Naive thymus-derived CD4-positive, alpha-beta T cell (primary cell): ENCODE measurements at places on chromosomes 11 and 22.

DNA sequence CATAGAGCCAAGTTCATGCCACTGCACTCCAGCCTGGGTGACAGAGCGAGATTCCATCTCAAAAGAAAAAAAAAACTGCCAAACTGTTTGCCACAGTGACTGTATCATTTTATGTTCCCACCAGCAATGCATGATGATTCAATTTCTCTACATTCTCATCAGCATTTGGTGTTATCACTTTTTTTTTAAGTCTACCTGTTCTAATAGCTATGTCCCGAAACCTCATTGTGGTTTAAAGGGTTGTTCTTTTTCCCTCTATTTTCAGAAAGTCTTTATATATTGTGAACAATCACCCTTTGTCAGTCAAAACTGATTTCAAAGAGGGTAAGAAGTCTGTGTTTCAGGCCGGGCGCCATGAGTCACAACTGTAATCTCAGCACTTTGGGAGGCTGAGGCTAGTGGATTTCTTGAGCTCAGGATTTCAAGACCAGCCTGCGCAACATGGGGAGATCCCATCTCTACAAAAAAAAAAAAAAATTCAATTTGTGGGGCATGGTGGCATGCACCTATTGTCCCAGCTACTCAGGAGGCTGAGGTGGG lies 14.8 kb upstream of the FAM168A start:
- no peaks in the 10 kb centered on the region for H3K4me1 ChIP-seq
- H3K27ac ChIP-seq: no peak overlapping the region
- no peak overlapping the region for H3K4me3 ChIP-seq
- no peaks in the 10 kb centered on the region for H3K36me3 ChIP-seq

DNA sequence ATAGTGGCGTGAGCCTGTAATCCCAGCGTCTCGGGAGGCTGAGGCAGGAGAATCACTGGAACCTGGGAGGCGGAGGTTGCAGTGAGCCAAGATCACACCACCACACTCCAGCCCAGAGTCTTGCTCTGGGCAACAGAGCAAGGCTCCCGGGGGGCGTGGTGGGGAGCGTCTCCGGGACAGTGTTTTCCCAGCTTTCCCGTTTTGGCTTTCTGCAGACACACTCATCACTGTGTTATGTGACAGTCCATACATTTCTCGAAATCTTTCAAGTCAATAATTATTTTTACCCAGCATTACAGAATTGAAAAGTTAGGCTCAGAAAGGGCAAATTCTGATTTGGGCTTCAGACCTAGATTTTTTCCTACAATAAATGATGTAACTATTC lies 31.7 kb downstream of the NEAT1 start:
- DNase-seq: no peak
- peak overlapping the region; percentile 89 for H3K4me3 ChIP-seq
- H3K27ac ChIP-seq: peak overlapping the region; percentile 70
- peaks cover 5% of the 10 kb centered on the region for H3K4me1 ChIP-seq
- H3K27me3 ChIP-seq: no peaks in the 10 kb centered on the region

DNA sequence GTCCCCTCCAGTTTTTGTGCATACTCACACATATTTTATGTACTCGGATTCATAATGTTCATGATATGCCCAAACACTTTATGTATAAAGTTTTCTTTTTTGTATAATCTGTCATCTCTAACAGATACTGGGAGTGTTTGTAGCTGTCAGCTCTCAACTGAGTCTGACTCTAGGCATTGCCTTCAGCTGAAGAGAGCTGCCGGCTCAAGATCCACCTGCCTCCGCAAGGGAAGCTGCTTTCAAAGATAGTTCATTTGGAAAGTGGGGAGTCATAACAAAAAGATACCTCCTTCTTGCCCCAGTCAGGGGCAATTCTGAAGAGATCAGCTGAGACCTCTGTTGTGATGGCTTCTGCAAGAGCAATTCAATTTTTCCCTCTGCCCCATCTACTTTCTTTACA lies 58.9 kb downstream of the GUCY1A2 start:
- no peaks in the 10 kb centered on the region for H3K27me3 ChIP-seq
- H3K4me3 ChIP-seq: no peak overlapping the region
- no peak for DNase-seq
- H3K27ac ChIP-seq: no peak overlapping the region

GRCh38 chr11:1825039-1825740 lies 9.6 kb upstream of the SYT8 start:
- no peak for DNase-seq
- H3K27ac ChIP-seq: no peak overlapping the region
- H3K4me3 ChIP-seq: no peak overlapping the region
- no peaks in the 10 kb centered on the region for H3K36me3 ChIP-seq
- H3K27me3 ChIP-seq: no peaks in the 10 kb centered on the region

DNA sequence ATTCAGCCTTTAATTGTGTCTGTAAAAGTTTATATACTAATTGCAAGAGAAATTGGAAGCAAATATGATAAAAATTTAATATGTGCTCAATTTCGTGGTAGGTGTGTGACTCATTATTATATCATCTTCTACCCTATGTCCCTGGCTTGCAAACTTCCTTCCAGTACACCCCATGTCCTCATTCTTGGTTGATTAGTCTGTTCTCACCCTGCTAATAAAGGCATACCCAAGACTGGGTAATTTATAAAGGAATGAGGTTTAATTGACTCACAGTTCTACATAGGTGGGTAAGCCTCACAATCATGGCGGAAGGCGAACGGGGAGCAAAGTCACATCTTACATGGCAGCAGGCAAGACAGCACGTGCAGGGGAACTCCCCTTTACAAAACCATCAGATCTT lies 11.9 kb downstream of the MRGPRX3 start:
- no peak overlapping the region for H3K27ac ChIP-seq
- H3K4me3 ChIP-seq: no peak overlapping the region
- no peak for DNase-seq
- no peaks in the 10 kb centered on the region for H3K36me3 ChIP-seq
- H3K27me3 ChIP-seq: no peaks in the 10 kb centered on the region

DNA sequence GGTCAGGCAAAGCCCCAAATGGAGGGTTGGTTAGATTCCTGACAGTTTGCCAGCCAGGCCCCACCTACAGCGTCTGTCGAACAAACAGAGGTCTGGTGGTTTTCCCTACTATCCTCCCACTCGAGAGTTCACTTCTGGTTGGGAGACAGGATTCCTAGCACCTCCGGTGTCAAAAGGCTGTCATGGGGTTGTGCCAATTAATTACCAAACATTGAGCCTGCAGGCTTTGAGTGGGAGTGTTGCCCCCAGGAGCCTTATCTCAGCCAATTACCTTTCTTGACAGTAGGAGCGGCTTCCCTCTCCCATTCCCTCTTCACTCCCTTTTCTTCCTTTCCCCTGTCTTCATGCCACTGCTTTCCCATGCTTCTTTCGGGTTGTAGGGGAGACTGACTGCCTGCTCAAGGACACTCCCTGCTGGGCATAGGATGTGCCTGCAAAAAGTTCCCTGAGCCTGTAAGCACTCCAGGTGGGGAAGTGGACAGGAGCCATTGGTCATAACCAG lies 4.7 kb upstream of the TTC36 start:
- no peak overlapping the region for H3K4me3 ChIP-seq
- no peaks in the 10 kb centered on the region for H3K4me1 ChIP-seq

- H3K4me1 ChIP-seq: no peaks in the 10 kb centered on the region
- no peak for DNase-seq
- H3K27me3 ChIP-seq: no peaks in the 10 kb centered on the region
- no peak overlapping the region for H3K4me3 ChIP-seq
Observed at GRCh38 chr22:46900549-46900948, 138.1 kb downstream of the TBC1D22A start.

DNA sequence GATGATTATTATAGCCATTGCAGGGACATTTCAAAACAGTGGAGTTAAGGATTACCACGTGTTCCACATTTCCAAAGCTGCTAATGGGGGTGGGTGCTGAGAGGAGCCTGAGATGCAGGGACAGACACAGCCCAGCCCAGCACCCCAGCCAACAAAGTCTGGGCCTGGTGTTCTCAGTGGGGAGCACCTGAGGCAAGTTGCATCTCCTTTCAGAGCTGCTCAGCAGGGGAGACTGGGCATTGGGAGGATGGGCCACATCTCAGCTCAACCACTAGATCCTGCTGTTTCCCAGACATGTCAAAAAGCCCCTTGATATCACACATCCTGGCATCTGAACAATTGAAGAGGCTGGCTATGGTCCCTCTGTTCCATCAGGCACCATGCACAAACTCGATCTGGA lies 458.0 kb upstream of the KIRREL3 start:
- H3K27me3 ChIP-seq: no peaks in the 10 kb centered on the region
- H3K36me3 ChIP-seq: no peaks in the 10 kb centered on the region
- H3K27ac ChIP-seq: no peak overlapping the region
- no peak for DNase-seq
- H3K4me1 ChIP-seq: no peaks in the 10 kb centered on the region

DNA sequence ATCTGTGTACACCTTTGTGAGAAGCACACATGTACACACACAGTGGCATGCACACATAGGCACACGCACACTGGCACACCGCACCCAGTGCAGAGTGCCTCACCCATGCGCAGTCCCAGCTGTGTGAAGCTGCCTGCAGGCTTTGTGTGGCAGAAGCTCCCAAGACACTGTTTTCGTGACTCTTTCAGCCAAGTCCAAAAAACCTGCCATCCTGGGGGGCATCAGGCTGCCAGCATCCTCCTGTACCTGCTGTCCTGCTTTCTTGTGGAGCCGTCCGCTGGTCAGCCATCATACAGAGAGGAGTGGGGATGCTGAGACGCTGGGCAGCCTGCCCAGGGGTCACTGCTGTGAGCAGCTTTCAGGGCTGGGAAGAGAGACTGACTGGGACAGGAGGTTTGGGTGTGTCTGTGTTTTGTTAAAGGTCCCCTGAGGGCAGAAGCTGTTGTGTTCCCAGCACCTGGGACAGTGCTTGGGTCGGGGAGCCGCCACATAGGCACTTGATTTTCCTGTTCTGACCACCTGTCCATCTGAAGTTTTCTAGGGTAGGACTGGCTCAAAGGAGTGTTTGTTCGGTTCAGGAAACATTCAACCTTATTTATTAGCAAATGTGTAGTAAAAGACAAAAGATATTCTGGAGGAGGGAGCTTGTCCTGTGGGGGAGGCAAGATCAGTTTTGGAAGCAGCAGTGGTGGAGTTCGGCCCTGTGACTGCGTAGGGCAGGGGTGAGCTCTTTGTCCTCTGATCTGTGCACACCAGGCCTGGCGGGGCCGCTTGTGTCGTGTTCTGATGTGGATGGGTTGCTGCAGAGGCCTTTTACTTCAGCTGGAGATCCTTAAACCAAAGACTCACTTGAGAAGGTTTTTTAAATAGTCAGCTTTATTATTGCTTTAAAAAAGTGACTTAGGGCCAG lies 29.7 kb downstream of the AP2A2 start:
- peak overlapping the region; percentile 8 for H3K27ac ChIP-seq
- peaks cover 41% of the 10 kb centered on the region for H3K36me3 ChIP-seq
- peaks cover 5% of the 10 kb centered on the region for H3K4me1 ChIP-seq
- H3K27me3 ChIP-seq: no peaks in the 10 kb centered on the region

DNA sequence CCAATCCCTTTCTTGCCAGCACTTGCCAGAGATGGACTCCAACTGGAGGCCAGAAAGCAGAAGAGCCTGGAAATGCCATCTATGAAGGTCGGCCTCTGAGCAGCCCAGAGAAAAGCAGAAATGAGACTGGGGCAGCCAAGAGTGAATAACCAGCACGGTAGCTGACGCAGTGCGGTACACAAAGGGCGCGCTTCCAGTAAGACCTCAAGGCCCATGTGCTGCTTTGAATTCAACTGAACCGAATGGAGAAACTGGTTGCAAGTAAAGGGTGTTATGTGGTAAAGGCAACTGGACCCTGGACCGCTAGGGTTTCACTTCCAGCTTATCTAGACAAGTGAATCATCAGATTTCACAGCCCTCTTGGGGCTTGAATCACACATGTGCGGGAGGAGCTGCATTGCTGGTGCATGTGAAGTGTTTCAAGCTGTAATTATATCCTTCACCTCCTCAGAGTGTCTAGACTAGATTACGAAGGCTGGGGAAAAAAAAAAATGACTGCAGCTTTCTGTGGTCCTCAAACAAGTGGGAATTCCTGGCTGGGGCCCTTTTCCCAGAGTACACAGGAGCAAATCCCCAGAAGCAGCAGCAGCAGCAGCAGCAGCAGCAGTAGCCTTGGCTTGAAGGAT lies 128.9 kb downstream of the CCDC34 start:
- no peak for DNase-seq
- no peak overlapping the region for H3K27ac ChIP-seq
- H3K4me1 ChIP-seq: no peaks in the 10 kb centered on the region
- no peaks in the 10 kb centered on the region for H3K36me3 ChIP-seq
